ENCODE measurements at places on chromosomes 5 and 9.
A peak's percentile ranks its signal among the peaks of the same experiment; 100 is the strongest.

DNA sequence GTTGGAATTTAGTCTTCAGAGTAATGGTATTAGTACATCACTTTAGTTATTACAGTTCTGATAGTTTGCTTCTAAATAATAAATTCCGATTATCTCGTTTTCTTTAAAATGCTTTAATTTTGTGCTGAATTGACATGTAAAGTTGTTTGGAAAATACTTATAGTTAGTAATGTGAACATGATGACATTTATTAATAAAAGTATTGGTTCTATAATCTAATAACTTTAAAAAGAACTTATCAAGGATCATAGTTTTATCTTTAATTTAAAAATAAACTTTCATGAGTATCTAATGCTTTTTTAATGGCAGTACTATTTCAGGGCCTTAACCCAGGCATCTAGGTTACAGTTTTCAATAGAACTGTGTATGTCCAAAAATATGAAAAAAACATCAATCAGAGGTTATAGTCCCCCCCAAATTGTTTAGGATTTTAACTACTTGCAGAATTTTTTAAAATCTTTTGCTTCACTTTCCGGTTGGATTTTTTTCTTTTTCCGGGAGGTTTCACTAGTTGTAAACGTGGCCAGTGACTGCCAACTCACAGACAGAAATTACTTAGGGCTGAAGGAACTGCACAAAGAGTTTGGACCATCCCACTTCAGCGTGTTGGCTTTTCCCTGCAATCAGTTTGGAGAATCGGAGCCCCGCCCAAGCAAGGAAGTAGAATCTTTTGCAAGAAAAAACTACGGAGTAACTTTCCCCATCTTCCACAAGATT lies 680 bp downstream of the GPX8 start:
- DNase-seq, result no peak

- no peak for DNase-seq
Observed at GRCh38 chr5:173499471-173500212, 116.8 kb downstream of the BOD1 start.

GRCh38 chr9:120873512-120873911 lies 3.5 kb downstream of the PHF19 start:
- DNase-seq, result no peak

DNA sequence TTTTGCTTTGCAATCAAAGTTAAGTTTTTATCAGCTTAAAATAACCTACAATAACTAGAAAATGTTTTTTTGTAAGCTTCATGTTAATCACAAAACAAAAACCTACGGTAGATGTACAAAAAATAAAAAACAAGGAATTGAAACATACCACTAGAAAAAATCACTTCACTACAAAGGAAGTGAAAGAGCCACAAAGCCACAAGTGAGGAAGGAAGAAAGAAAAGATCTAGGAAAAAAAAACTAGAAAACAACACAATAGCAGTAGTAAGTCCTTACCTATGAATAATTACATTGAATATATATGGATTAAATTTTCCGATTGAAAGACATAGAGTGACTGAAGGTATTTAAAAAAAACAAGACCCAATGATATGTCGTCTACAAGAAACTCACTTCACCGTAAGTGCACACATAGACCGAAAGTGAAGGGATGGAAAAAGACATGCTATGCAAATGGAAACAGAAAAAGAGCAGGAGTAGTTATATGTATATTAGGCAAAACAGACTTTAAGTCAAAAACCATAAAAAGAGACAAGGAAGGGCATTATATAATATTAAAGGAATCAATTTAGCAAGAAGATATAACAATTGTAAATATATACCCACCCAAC lies 13.4 kb upstream of the ZDHHC21 start:
- DNase-seq, result peak; percentile 33

DNA sequence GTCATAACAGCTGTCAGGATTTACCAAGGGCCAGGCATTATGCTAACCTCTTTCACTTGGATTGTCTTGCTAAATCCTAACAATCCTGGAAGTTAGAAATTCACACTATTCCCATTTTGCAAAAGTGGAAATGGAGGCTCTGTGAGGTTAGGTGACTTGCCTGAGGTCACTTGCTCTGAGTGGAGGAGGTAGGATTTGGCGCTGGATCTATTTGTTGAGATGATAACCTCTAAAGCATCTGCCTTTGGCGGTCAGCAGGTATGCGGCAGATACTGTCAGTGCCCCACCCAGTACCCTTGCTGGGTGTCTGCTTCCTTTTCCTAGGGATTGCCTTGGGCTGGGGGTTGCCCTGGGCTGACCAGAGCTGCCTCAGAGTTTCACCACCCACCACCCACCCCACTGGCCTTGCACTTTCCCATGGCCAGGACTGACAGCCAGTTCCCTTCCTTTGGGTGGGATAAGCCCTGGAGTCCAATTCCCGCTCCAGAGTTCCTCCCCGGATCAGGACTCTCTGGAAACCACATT lies 164.8 kb upstream of the MSX2 start:
- no peak for DNase-seq

DNA sequence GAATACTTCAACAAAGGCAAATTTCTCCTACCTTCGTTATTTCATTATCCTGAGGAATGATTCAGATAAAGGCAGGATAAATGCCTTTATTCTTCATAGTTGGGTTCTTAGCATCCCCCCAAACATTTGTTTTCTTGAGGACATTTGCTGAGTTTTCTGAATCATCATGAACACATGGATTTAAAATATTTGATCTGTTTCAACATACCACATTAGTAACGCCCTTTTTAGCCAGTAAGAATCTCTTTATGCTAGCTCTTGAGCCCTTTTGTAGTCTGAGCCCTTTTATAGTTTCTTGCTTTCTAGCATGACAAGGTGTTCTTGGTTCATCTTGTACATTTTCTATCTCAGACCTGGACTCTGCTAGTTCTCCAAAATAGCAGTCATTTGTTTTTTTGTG lies 27.9 kb downstream of the SKIC3 start:
- no peak for DNase-seq

DNA sequence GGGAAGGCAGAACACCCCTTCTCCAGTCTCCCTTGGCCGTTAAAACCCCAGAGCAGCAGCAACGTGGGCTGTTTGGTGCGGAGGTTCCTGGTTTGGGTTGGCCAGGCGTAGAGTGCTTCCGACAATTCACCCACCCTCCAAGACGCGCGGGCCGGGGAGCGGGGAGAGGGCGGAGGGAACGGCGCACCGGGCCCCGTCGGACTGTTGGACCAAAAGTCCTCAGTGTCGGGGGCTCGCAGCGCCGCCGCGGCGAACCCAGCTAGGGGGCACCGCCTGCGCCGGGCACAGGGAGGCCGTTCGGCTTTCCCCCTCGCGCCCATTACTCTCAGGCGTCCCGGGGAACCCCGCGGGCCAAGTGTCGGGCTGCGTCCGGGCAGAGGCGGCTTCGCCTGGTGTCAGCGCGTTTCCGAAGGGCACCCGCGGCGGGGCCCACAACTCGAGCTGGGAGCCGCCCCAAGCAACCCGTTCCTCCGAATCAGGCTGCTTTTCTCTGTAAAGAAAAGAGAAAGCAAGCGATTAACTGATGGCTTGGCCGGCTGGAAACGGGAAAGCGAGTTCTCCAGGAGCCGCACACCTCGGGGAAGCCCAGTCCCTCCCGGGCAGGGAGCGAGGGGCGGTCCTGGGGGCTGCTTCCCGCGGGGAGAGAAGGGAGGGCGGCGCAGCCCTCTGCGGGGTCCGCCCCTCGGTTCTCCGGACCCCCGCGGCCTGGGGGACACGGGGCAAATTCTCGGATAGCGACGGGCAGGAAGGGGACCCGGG lies 145.5 kb downstream of the ERCC6L2 start:
- DNase-seq, result peak; percentile 42
